Fibroblast of the conjunctiva (primary cell): ENCODE measurements at places on chromosomes 6 and 20.

- no peak for DNase-seq
Measured at GRCh38 chr20:62067547-62068260, 2.0 kb upstream of the TAF4 start.

GRCh38 chr20:47776639-47777038, 8.6 kb downstream of the SULF2 start:
- no peak for DNase-seq

DNA sequence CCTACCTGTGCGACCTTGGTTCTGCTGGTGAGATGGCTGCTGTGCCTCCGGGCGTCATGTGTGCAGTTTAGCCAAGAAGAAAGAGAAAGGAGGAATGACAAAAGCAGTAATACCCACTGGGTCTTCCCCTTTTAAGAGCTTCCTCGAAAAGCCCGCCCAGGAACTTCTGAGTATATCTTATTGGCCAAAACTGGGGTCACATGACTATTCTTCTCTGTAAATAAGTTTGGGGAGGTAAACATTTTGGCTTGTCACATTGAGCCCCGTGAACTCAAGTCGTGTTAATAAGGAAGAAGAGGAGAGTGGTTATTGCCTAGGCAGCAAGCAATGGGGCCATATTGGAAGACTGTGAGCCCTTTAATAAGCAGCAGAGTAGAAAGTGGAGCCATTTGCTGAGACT, 130.4 kb upstream of the ECI2 start:
- no peak for DNase-seq

- no peak for DNase-seq
Measured at GRCh38 chr20:2135013-2135412, 33.4 kb downstream of the STK35 start.

- no peak for DNase-seq
Measured at GRCh38 chr6:31478186-31478950, 19.6 kb upstream of the MICB start.

DNA sequence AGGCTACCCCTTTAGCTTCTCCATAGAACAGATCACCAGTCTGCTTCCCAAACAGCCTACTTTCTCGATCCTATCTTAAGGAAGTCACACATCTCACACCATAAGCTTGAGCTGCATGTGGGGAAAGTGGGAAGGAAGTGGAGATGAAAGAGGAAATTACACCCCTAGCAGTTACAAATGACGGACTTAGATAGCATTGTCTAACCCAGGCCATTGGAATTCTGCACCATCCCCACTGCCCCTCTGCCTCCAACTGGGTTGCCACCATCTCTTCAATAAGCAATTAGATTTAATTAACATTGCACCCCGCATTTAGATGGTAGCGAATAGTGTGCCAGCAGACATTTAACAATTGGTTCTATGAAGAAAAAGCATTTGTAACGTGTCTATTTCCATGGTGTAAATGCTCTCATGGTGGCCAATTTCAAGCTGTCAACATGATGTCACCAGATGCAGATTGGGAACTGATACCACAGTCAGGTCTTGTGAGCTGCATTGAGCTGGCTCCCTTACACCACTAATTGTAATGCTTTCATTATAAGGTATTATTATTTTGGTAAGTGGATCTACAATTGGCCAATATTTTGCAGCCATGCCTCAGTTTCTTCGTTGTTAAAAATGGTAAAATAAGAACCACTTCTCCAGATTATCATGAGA, 124.7 kb downstream of the CD24 start:
- no peak for DNase-seq

DNA sequence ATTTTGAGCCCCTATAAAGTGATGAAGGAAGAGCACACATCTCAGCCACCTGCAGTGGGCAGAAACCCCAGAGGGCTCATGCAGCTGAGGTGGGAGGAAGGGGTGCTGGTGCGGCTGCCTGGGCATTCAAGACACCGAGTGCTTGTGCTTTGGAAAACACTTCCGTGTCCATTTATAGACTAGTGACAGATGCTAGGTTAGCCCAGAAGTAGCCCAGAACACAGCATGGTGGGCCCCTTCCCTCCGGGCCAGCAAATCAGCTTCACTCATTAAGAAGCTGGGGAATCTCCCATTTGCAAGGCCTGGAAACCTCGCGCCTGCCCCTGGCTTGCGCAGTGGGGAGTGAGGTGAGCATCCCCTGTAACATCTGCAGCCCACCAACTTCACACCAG, 12.9 kb downstream of the BEND3 start:
- no peak for DNase-seq

GRCh38 chr20:52847029-52847660, 125.0 kb upstream of the TSHZ2 start:
- no peak for DNase-seq

GRCh38 chr6:132830334-132830751, 16.0 kb downstream of the RPS12 start:
- no peak for DNase-seq

GRCh38 chr6:106924694-106925523, 49.6 kb downstream of the CD24 start:
- no peak for DNase-seq

DNA sequence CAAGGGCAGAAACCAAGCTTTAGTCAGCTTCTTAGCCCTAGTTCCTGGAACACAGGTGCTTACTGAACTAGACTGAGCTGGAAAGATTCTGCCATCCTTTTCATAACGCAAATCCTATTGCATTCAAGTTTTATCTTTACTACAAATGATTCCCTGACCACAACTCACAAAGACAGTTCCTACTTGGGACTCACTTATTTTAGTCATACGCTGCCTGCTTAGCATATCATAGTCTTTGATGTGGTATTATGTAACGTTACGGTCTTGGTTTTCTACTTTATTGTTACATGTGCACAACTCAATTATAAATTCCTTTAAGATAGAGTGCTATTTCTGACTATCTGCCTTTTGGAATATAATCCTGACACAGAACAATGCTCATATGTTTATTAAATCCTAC, 59.1 kb downstream of the BLOC1S5 start:
- DNase-seq, result no peak

DNA sequence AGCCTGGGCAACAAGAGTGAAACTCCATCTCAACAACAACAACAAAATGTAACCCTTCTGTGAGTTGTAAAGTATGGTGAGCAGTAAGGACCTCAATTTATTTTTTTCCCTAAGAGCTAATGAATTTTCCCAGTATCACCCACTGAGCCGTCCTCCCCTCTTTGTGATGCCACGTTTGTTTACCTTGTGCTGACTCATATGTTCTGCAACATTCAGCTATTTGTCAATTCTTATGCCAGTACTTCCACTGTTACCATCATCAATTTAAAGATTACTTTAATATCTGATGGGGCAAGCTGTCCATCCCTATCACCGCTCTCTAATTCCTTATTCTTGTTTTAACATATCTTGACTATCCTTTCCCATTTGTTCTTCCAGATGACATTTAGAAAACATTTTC, 37.5 kb downstream of the MAK start:
- DNase-seq, result peak; percentile 3

DNA sequence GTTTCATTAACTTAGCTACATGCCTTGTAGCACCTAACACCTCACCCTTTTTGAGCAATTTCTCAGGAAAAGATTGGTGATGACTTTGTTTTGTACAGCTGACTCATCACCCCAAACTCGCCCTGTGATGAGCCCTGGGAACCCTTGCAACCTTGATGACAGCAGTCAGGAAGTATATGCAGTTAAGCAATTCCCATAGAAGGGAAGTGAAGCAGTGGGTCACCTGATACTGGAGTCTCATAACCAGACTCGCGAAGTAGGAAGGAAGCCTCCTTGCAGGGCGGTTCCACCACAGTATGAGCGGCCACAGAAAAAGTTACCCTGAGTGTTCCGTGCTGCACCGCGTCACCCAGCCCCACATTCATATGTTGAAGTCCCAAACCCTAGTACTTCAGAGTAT, 82.0 kb upstream of the EDN1 start:
- no peak for DNase-seq

- DNase-seq, result no peak
Measured at GRCh38 chr6:80280262-80281010, 174.0 kb downstream of the BCKDHB start.

- DNase-seq, result no peak
Measured at GRCh38 chr20:32980990-32981389, 23.2 kb downstream of the SUN5 start.

DNA sequence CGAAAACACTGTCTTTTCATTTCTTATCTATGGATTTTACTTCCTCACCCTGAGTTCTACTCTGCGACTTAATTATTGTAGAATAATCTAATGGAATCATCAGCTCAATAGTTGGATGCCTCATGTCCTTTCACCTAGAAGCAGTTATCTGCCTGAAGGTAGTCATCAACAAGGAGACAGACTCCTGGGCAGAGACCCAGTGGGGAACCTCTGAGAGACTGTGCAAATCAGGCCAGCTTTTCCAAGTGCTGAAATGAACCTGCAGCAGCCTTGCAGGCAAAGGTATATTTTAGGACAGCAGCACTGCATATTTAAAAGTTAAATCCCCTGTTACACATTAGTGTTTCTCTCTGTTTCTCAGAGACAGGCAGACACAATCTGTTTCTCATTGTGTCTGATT, 99.7 kb upstream of the STMND1 start:
- no peak for DNase-seq

GRCh38 chr6:19788686-19789085, 48.5 kb upstream of the ID4 start:
- DNase-seq, result no peak

DNA sequence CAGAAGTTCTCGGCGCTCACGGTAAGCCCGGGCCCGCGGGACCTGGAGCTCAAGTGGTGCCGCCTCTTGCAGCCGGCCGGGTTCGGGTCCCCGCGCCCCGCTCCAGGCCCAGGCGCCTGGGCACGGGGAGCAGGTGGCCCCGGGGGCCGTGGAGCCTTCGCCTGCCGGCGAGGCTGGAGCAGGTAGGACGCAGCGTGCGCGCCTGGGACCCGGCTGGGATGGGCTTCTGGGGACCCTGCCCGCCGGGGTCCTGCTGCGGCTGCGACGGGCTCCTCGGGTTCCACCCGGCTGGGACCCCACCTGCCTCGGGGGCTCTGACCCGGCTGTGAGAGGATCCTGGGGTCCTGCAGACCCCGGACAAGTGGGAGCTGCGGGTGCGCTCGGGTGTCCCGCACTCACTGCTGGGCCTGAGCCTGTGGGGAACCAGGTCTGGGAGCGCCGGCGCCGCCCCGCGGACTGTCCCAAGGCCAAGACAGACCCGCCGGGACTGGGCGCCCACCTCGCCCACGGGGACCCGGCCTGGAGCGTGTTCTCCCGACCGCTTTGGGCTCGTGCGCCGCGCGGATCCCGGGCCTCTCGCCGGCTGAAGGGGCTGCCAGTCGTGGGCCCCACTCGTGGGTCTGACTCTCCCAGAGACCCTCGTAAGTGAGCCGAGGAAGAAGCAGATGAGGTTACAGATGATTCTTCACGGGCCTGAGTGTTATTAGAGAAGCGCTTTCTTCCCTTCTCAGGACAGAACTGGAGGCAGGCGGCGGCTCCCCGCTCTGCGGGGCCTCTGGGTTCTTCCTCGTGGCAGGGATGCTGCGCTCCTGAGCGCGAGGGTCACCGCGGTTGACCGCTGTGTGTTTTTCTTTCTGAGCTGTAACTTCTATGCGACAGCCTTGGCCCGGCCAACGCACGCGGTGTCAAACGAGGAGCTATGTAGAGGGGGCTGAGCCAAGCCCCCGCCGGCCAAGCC, 729 bp downstream of the SMOC2 start:
- DNase-seq, result no peak

DNA sequence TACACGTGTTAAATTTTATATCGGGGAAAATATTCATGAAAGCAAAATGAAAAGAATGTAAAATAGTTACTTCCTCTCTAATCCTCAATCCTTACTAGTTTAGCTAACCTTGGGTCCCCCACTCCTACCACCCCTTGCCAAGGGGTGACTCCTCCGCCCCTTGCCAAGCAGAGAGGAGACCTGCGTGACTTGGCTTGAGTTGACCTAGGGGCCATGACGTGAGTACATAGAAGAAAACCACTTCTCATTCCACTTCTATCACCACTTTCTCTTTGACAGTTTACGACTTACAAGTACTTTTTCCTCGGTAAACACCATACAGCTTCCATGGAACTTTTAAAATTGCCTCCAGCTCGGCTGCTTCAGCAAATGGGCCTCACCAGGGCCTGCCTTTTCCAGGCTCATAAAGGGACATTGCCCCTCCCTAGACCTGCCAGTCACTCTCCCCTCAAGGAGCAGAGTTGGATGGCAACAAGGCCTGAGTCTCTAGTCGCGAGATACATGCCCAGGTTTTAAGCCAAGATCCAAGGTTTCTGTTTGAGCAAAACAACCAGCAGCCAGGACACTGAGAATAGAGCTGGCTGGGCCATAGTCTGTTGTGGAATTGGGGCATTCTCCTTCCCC, 29.9 kb downstream of the SDCBP2 start:
- DNase-seq, result no peak

- no peak for DNase-seq
Measured at GRCh38 chr6:113855500-113856374, 1.4 kb upstream of the MARCKS start.

DNA sequence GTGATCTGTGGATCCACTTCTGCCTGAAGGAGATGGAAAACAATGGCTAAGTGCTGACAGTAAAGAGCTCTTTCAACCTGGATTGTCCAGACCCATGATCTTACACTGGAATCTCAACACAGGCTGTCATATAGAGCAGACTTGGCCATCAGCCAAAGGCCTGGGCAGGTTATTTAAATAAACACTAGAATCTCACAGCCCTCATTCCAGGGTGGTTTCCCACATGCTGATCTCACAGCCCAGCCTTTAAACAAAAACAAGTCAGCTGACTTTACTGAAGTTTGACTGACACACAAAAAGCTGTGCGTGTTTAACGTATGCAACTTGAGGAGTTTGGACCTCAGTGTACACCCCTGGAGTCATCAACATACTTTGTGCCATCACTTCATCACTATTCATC, 28.4 kb downstream of the SYNDIG1 start:
- no peak for DNase-seq

DNA sequence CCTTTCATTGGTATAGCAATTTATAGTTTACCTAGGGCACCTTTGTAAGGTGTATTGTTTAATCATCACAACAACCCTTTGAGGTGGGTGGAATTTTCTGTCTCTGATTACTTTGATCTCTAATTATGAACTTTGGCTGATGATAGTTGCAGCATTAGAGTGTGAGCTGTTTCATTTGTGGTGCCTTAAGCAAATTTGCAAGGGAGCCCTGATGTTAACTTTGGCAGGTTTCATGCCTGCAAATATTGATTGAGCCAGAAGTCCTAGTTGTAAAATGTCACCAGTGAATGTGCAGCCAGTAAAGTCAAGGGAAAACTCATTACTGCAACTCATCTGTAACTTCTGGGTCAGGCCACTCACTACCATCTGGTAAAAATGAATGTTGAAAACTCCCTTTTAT, 29.8 kb downstream of the CTNNBL1 start:
- DNase-seq, result no peak

- peak; percentile 46 for DNase-seq
Measured at GRCh38 chr6:56772737-56773184, 130.1 kb upstream of the DST start.

- no peak for DNase-seq
Measured at GRCh38 chr20:46872328-46873211, 22.1 kb upstream of the EYA2 start.
